ENCODE measurements at places on chromosomes 7 and 10.

- no peak for DNase-seq
Observed at GRCh38 chr10:14247377-14248116, 83.2 kb downstream of the FRMD4A start.

GRCh38 chr7:154306036-154306435, 253.8 kb downstream of the DPP6 start:
- DNase-seq: no peak

GRCh38 chr10:1395481-1396296, 339.5 kb downstream of the WDR37 start:
- no peak for DNase-seq

- peak; percentile 68 for DNase-seq
Observed at GRCh38 chr7:148153616-148154284, 436.8 kb upstream of the C7orf33 start.

DNA sequence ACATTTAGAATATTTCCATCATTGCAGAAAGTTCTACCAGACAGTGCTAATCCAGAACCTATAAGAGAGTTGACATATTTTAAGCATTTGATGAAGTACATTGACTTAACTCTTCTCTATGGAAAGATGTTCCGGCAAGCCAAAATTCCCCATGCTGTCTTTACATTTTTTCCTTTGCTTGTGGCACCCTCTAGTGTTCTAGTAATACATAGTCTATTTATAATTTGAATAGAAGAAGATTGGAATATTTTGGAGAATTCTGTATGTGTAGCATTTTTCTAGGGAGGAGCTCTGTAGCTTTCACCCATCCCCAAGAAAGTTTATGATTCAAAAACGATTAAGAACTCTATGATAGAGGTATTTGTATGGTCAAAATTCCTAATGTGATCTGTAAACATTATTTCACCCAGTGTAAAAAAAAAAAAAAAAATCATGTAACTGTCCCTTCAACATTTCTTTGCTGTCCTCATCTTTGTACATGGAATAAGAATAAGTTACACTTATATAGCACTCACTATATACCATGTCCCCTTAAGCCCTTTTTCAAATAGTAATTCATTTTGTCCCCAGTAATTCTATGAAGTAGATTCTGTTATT, 33.2 kb downstream of the NRF1 start:
- DNase-seq: no peak

- DNase-seq: peak; percentile 93
Observed at GRCh38 chr7:79453558-79454360, at the start of gene MAGI2. Gene MAGI2 (minus strand): TSS chr7:79453667. CDS start chr7:79453320, 347 bp downstream.

DNA sequence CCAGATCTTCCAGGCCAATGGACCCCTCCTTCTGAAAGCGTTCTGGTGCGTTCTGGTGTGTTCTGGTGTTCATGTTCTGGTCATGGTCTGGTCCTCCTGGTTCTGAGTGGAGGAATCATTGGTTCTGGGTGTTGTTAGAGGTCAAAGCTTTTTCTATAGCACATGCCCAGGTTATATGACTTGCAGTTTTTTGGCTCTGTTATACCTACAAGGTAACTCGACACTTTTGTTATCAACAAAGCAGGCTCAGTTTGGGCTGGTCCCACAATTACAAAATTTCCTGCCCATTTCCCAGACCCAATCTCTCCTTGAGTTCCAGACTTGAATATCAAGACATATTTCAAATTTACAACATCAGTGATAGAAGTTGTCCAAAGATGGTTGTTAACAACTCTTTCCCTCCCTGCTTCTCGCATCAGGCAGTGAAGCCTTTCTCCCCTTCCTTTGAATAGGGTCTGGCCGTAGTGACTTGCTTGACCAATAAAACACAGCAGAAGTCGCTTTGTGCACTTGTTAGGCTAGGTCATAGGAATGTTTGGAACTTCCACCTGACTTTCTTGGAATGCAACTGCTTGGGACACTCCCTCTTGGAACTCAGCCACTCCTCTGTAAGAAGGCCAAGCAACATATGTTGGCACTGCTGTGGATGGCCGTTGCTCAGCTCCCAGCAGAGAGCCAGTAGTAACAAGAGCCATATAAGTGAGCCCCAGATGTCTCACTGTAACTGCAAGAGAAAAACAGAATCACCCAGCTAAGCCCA, 83.1 kb upstream of the STEAP1B start:
- no peak for DNase-seq

Data from adrenal gland (tissue), 19 donors.